BE2C (cell line): ENCODE measurements at places on chromosomes 2 and 18.
A peak's percentile ranks its signal among the peaks of the same experiment; 100 is the strongest.

DNA sequence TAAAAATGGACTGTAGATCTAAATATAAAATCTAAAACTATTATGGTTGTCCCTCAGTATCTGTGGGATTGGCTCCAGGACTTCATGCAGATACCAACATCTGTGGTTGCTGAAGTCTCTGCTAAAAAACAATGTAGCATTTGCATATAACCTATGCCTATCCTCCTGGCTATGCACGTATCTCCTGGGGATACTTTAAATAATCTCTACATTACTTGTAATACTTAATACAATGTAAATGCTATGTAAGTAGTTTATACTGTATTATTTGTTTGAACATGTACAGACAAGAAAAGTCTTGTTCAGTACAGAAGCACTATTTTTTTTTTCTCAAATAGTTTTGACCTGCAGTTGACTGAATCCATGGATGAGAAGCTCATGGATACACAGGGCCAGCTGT lies 134.9 kb downstream of the ZAP70 start:
- no peak for DNase-seq

DNA sequence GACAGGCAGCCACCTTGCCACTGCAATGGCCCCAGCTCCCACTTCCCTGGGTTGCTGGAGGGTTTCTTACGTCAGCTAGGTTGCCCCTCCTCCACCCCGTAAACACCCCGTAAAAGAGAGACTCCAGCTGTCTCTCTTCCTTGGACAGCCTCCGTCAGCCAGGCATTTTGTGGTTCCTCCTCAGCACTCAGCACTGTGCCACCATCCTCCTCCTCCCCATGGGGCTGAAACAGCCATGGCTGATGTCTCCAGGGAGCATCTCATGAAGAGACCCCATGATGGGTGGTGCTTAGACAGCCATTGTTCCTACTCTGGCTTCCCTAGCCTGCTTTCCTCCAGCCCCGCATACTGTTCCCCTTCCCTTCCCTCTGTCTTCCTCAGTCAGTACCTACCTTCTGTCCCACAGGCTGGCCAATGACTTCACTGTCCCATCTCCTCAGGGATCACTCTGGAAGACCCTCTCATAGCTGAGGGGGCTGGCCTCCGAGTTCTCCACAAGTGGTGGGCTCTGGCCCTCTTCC lies 143.3 kb upstream of the SIX3 start:
- DNase-seq, result no peak

- DNase-seq, result no peak
These were observed 60.7 kb downstream of the CXCR4 start for GRCh38 chr2:136057023-136057801.

- DNase-seq, result peak; percentile 6
These were observed 15.5 kb downstream of the REG3G start for GRCh38 chr2:79041032-79041448.

DNA sequence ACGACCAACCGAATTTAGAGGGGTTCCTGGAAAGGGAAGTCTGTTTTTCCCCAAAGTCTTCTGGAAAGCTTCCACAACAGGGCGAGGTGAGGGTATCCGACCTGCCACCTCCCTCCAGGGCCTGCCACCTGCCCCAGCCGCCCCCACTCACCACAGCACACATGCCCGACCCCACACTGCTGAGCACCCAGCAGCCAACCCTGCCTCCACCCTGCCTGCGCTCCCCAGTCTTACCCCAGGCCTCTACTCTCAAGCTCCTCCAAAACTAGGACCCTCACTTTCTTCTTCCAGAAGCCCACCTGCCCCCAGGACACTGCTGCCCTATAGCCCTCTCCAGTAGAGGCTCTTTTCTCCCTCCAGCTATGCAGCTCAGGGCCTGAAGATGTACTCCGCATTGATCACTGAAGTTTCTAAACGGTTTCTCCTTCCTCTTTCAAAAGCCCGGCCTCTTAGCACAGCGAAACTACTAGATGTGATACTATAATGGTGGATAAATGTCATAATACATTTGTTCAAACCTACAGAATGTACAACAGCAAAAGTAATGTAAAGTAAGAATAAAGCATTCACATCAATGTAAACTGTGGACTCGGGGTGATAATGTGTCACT lies 128.8 kb upstream of the SLC1A4 start:
- DNase-seq, result no peak

DNA sequence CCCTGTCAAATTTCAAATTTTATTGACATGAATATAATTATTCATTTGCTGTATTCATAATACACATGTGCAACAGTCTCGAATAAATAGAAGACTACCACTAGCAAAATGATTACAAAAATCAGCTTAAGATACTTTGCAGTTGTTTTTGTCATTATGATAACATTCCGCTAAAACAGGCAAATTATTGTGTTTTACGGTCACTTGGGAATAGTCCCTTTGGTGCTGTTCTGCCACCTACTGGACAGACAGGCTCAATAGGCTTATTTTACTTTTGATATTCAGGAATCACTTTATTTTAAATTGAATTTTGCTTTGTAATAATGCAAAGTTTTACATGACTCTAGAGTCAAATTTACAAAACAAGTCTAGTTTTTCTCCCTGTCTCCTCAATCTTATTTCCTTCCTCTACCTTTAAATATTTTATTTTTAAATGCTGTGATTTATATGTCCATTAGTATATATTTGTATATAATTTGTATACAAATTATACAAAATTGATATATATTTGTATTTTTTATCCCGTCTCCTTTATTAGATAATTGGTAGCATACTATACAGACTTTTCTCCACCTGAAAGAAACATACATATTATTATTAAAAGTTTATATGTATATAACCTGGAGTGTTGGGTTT lies 456.3 kb downstream of the DLGAP1 start:
- DNase-seq, result no peak

- DNase-seq, result peak; percentile 79
These were observed 290.3 kb downstream of the TRIB2 start for GRCh38 chr2:13006829-13007717.

- DNase-seq, result no peak
These were observed 1215.2 kb upstream of the TMEFF2 start for GRCh38 chr2:193409951-193410350.

- no peak for DNase-seq
These were observed 50.8 kb downstream of the PTPRM start for GRCh38 chr18:7617738-7618422.

GRCh38 chr2:216829533-216829932 lies 30.3 kb downstream of the TNP1 start:
- peak; percentile 73 for DNase-seq

GRCh38 chr2:172777431-172777830 lies 41.8 kb downstream of the RAPGEF4 start:
- DNase-seq, result no peak

DNA sequence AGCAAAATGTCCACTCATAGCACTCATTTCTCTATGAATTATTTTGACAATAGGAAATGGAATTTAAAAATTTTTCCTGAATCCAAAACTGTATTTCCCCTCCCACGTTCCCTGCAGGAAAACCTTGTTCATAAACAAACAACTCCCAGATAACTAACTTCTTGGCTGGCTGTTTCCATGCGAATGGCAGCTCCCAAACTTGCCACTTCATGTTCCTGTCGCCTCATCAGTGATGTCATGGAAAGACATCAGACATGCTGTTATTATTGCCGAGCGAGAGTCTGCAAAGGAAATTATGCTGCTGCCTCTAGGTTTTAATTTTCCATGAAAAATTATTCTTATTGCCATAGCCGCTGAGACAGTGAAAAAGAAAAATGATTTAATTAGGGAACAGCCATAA lies 117.0 kb upstream of the RIOK3 start:
- no peak for DNase-seq

GRCh38 chr2:25844089-25844488 lies 34.2 kb downstream of the ASXL2 start:
- DNase-seq, result peak; percentile 30

DNA sequence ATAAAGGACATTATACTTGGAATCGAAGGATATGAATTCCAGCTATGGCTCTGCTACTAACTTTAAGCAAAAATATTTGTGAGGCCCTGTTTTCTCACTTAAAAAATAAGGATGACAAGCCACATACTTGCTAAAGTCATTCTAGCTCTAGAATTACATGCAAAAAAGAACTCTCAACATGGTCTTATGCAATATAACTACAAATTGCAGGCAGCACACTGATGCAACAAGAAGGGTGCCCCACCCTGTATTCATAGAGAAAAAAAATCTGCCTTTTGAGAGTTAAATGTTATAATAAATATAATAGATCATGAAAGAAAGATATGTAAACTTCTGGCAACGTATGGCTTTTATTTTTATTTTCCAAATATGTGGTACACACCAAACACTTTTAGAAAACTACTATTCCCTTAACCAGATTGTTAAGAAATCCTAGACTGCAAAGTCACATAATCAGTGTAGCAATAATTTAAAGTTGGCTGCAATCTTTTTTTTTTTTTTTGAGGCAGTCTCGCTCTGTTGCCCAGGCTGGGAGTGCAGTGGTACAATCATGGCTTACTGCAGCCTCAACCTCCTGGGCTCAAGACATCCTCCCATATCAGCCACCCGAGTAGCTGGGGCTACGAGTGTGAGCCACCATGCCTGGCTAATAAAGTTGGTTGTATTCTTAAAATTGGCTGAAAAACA lies 40.2 kb upstream of the WDSUB1 start:
- no peak for DNase-seq

DNA sequence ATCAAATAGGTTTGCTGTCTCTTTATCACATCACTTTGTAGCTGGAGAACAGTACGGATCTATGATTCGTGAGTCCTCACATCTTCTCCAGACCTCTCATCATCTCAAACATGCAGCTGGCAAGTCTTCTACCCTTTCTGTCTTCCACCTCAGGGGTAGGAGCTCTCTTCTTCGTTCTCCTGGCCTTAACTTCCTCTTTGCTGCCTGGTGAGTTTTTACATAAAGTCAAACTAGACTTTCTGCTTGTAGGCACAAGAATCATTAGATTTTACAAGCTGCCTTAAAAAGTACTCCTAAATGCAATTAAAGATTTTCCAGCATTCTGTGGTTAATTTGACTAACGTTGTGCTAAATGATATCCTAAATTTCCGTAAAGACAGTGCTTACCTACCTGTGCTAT lies 43.7 kb upstream of the TANK start:
- no peak for DNase-seq

GRCh38 chr2:232308986-232309385 lies 69.6 kb upstream of the ALPP start:
- no peak for DNase-seq

DNA sequence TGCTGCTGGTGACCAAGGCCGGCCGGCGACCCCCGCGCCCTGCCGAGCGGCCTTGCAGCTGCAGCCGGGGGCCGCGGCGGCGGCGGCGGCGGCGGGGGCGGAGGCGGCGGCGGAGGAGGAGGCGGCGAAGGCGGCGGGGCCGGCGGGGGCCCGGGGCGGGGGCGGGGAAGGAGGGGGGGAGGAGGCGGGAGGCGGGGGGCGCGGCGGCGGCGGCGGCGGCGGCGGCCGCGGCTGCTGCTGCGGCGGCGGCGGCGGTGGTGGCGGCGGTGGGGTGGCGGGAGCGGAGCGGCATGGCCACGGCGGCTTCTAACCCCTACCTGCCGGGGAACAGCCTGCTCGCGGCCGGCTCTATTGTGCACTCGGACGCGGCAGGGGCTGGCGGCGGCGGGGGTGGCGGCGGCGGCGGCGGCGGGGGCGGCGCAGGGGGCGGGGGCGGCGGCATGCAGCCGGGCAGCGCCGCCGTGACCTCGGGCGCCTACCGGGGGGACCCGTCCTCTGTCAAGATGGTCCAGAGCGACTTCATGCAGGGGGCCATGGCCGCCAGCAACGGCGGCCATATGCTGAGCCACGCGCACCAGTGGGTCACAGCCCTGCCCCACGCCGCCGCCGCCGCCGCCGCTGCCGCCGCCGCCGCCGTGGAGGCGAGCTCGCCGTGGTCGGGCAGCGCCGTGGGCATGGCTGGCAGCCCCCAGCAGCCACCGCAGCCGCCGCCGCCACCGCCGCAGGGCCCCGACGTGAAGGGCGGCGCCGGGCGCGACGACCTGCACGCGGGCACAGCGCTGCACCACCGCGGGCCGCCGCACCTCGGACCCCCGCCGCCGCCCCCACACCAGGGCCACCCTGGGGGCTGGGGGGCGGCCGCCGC lies 1.5 kb downstream of the POU3F3 start:
- no peak for DNase-seq

DNA sequence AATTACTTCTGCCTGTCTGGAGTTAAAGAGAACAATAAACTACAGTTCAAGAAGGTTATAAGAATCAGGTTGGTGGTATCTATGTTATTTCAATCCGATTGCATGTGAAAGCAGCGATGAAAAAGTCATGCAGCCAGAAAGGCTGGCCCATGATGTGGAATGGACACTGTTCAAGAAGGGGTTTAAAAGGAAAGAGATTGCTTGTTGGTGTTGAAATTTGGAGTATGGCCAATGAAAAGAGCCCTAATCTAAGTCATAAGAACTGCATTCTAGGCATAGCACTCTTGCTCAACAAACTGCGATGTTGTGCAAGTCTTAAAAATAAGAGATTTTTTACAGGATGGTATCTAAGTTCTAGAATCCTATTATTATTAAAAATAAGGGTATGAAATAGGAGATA lies 61.3 kb downstream of the EFEMP1 start:
- no peak for DNase-seq

DNA sequence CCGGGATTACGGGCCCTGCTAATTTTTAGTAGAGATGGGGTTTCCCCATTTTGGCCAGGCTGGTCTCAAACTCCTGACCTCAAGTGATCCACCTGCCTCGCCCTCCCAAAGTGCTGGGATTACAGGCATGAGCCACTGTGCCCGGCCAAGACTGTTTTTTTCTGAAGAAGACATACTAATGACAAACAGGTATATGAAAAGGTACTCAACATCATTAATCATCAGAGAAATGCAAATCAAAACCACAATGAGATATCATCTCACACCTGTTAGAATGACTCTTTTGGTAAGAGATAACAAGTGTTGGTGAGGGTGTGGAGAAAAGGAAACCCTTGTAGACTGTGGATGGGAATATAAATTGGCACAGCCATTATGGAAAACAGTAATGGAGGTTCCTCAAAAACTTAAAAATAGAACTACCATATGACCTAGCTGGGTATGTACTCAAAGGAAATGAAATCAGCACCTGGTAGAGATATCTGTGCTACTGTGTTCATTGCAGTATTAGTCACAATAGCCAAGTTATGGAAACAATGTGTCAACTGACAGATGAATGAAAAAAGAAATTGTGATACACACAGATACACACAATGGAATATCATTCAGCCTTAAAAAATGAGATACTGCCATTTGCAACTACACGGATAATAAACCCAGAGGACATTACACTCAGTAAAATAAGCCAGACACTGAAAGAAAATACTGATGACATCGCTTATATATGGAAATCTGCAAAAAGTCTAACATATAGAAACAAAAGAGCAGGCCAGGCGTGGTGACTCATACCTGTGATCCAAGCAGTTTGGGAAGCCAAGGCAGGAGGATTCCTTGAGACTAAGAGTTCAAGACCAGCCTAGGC lies 20.8 kb downstream of the SOS1 start:
- DNase-seq, result no peak

GRCh38 chr2:55168221-55169154 lies 63.6 kb downstream of the CLHC1 start:
- DNase-seq, result peak; percentile 40
